ENCODE measurements at places on chromosomes 2 and 18.

DNA sequence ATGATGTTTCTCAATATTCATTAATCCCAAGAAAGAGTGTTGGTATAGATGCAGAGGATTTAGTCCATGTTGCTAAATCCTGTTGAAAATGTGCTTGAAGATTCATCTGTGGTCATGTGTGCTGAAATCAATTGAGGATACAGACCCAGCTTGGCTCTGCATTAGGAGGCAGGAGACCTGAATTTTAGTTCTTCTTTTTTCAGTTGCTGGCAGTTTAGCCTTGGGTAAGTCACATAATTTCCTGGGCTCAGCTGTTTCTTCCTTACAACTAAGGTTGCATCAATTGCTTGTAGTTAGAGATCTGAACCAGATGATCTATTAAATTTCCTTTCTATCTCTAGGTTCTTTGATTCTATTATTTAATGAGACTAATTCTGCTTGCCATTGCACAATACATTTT, 54.4 kb downstream of the SETBP1 start:
- no peak for DNase-seq

- DNase-seq: no peak
Measured at GRCh38 chr2:16656784-16657391, 8.7 kb downstream of the CYRIA start.

DNA sequence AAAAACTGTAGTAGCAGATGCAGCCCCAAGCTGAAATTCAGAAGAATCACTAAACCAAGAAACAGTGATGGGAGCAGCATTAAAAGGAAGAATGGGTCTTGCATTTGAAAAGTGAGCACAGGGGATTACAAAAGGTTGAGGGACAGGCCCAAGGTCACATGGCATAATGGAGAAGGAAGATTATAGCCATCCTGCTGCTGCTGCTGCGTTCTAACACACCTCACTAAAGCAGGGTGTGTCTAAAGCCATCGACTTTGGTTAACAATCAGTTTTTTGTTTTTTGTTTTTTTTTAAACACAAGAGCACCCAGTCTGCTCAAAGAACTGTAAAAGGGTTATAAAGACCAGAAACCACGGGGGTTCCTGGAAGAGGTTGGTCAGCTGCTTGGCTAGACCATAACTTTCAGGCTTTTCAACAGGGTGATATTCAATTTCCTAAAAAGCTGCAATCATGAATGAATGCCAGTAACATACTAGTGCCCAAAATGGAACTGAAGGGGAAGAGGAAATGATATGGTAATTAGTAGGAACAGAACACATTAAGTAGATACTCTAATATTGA, 102.6 kb downstream of the MYO5B start:
- no peak for DNase-seq

DNA sequence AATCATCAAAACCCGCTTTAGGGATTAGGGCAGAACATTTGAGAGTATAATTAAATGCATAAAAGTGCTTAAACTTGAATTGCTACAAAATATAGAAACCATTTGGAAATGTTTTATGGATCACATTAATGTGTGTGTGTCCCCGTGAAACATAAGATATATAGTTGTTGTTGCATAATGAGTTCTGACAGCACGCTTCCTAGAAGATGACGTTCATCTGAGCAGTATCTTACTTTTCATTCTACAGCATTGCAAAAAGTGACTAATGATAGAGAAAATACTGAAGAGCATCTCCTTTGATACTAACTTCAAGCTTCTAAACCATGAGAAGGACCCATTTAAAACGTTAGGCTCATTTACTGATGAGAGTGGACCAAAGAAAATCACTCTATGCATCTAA, 63.7 kb downstream of the SLC8A1 start:
- no peak for DNase-seq

DNA sequence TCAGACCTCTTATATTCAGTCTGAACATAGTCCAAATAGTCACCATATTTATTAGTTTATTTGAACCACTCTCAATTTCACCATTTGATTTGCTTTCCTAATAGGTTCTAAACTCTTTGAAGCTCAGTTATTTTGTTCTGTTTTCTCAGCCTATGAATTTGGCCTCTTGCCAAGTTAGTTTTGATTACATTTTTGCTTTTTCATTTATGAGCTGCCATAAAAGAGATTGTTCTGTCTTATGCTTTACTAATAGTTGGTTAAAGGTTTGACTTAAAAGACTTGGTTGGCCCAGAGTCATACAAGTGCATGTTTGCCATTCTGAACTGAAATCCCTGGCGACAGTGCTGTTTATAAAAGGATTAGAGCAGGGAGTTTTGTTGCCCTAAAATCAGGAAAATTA, 85.9 kb upstream of the RANBP2 start:
- DNase-seq: no peak

- no peak for DNase-seq
Measured at GRCh38 chr2:134392442-134393074, 138.7 kb downstream of the MGAT5 start.
